ENCODE measurements at places on chromosomes 11 and 22.

GRCh38 chr11:5703741-5704536, 14.3 kb downstream of the TRIM22 start:
- DNase-seq, result no peak

- DNase-seq, result peak; percentile 80
These were observed 12.6 kb upstream of the UPB1 start for GRCh38 chr22:24482575-24482974.

GRCh38 chr22:28846994-28847393, 36.4 kb upstream of the ZNRF3 start:
- DNase-seq, result no peak

GRCh38 chr22:20437613-20438426, at the start of gene SCARF2:
SCARF2 (minus strand) TSS chr22:20437825; CDS start chr22:20437754, 71 bp downstream.
- DNase-seq, result no peak

DNA sequence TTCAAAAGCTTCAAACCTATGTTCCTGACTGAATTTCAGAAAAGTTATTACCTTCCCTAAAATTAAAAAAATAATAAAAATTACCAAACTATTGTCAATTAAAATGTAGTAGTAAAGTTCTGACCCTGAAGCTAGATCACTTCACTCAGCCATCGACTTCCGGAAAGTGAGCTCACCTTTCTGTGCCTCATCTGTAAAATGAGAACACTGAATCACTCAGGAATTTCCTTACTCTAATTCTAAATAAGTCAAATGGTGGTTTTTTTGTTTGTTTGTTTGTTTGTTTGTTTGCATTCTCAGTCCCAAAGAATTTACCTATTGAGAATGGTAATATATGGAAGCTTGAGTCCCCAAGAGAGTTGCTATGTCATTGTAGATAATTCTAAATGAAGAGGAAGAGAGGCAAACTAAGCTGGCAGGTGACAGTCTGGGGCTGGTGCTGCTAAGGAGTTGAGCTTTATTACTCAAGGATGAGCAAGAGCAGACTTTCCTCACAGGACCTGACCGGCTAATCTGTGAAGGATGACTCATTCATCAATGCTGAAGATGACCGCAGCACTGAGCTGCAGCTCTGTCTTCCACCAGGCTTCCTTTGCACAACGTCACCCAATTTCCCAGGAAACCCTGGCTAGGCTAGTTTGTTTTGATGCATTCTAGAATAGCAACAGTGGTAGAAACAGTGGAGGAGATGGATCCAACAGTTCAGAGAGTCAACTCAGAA, 248.8 kb downstream of the RAB38 start:
- DNase-seq, result no peak

GRCh38 chr22:30615543-30615954, 8.6 kb downstream of the TCN2 start:
- DNase-seq, result no peak

DNA sequence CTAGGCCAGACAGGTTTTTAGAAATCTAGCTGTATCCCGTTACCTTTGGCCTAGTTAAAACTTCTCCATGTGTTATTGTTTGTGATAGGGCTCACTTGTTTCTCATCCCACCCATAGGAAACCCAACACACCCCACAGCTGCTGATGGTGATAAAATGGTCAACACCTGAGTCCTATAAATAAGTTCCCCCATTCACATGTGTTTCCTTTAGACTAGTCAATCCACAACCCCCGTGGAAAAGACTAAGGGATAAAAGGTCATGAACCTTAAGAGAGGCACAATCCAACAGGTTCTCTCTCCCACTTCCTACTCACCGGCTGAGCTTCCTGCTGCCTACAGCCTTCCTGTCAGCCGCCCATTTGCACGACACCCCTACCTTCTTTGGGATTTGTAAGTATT, 768.4 kb downstream of the JRKL start:
- no peak for DNase-seq

DNA sequence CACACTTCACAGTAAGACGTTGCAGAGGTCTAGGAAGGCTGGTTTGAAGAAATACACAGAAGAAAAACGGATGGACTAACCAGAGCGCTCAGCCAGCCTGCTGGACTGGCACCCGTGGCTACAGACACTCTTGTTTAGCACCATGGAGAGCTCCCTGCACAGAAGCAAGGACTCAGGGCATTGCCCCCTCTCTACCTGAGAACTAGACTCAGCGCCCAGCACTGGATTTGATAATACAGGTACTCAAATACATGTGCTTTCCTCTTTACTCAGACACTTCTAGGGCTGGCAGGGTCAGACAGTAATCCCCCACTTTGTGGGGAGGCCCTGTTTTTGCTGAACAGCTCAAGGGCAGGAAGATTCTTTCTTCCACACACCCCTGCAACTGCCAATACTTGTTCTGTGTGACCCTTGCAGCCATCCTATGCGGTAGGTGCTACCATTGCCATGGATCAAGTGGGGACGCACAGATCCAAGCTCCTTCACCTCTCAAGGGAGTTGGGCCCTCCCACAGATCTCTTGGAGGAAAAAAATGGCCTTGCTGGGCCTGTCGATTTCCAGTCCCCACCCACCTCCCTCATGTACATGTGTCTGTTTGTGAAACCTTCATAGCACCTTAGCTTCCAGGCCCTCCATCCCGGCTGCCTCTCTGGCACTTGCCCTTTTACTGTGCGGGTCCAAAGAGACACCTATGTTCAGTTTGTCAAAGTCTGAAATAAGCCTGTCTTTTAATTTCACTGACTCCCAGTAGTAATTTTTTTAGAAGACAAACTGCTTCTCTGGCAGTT, 5.1 kb upstream of the P2RX6 start:
- DNase-seq, result no peak

DNA sequence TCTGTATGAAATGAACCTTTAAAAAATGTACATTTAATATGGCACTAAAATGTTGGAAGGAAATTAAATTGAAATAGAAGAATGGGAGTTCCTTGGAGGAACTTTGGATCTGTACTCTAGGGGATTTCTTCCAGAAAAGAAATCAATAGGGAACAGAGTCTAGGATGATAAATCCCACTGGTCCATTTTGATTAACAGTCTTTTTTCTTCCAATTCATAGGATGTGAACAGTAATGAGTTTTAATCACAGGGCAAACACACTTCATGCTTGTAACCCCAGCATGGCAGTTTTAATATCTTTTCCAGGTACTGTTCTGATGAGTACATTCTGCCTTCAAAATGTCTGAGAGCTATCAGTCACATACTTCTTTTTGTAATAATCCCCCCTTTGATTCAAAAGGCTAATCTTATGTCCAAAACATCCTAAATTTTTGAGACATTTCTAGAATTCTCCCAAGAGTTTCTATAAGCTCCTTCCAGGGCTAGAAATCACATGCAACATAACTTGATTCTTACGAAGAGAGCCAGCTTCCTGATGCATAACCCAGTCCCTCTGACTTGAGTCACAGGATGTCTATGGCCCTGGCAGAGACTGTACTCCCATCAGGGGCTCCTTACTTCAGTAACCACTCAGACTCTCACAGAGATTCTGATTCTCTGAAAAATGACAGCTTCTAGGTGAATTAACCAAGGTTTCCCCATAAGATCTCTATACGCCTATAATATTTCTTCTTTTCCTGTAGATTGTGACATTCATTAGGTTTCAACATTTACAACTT, 112.9 kb downstream of the SLC36A4 start:
- no peak for DNase-seq

GRCh38 chr22:33063611-33064010, 5.4 kb upstream of the SYN3 start:
- DNase-seq, result no peak

DNA sequence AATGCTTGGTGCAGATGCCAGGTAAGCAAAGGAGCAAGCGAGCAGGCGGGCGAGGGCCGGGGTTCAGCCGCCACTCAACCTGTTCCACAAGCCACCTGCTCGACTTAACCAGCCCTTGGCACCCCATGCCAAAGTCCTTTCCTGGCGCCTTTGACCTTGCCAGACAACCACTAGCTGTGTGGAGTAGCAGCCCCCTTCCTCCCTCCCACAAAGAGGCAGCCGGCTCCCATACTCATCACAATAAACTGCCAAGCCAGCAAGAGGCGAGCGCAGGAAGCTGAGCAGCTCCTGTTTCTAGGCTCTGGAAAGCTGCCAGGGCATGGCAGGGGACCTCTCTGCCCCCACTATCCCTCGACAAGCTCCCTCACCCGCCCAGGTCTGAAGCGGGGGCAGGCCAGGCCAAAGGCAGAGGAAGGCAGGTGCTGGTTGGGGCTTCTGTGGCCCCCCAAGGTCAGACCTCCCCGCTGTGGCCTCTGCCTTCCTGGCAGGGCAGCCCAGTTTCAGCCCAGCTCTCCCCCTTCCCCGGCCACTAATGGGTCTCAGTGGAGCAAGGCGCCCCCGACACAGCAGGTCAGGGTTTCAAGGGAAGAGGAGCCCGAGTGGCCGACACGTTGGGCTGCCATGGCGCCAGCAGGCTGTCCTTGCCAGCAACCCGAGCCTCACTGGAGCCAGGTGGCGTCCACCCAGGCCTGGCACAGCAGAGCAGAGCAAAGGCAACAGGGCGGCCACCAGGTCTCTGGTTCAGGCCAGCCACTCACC, 15.3 kb downstream of the MACROD1 start:
- DNase-seq, result no peak

- no peak for DNase-seq
These were observed at the start of gene SHISAL1 for GRCh38 chr22:44312766-44313165. SHISAL1 (minus strand) TSS chr22:44312951; CDS start chr22:44300945, 12,006 bp downstream.

DNA sequence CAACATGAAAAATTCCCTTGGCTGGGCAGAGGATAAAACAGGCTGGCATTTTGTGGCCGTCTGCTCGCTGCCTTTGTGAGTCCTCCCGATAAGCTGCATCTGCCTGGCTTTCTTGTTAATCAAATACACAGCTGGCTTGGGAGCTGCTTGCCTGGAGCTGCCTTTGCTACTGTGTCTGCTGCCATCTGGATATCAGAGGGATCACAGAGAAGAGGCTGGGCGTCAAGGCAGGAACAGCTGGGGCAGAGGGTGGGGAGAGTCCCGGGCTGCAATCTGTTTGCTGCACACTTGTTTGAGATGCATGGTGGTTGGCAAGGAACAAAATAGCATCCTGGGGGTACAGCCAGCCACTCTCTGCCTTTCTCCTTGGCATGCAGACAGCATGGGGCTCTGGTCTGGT, 36.0 kb downstream of the COMMD9 start:
- DNase-seq, result no peak

DNA sequence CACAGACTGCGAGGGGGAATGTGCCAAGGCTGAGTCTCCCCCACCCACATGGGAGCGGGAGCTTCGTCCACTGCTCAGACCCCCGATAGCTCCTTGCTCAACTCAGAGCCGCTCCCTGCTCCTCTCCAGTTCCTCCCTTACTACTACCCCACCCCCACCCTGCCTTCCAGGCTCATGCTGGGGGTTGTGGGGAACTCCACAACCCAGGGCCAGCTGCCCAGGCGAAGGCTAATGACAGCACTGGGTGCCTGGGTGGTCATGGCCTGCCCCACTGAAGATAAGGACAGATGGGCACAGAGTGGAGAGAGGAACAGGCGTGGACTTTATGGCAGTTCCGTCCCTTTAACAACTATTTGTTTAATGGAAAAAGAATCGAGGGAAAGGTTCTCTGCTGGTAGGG, 73.7 kb downstream of the PDE2A start:
- no peak for DNase-seq

DNA sequence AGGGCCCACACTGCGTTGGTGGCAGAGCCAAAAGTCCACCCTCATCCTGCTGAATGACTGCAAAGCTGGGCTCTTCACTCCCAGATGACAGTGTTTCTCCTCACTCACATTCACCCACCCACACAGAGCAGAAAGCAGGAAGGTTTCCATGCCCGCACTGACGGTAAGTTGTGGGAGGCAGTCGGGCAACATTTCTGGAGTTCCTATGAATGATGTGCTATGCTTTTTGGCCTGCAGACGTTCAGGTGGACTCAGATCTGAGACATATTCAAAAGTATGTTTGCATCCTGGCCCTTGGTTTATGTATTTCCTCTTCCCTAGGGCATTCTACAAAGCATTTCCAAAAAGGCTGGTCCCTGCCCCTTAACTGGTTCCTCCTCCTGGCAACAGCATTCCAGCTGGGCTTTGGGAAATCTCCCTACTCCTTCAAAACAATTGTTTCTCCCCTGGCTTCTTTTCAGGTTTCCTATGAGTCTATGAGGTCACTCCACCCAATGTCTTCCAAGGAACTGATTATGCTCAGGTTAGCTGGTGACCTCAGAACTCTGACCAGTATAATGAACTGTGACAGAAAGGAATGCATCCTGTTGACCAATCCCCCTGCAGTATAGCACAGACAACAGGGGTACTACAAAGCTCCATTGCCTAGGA, 36.4 kb downstream of the PACSIN2 start:
- no peak for DNase-seq

DNA sequence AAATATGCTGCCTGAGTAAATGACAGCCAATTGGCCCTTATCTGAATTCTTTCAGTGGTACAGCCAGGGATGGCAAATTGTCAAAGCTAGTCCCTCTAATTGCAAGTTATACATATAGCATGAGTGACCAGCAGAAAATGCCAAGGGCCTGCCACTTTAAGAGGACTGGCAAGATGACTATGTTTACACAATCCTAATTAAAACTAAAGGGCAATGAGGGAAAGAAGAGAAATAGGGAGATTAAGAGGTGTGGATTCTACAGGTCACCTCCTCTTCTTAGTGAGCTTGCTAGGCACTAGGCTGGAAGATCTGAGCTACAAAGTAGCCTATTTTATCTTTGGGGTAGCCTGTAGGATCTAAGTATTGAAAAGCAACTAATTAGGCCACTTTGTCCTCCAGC, 13.5 kb downstream of the NUMA1 start:
- DNase-seq, result no peak

GRCh38 chr11:118628432-118628831, 21.0 kb downstream of the PHLDB1 start:
- DNase-seq, result no peak

DNA sequence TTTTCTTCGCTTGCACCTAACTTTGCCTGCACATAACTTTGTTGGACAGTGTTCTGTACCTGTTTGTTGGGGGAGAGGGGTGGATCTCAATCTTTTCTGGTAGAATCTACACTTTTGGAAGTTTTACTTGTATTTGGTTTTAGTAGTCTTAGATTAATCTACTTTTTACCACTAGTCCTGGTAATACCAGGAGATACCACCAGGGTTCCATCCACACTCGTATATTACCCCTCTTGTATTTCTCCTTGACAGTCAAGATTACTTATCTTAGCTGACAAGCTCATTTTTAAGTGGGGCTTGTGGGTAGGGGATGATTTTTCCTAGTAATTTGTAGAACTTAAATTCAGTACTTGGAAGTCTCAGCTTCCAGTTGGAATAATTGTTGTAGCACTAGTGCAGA, 37.3 kb upstream of the TECTA start:
- DNase-seq, result no peak

DNA sequence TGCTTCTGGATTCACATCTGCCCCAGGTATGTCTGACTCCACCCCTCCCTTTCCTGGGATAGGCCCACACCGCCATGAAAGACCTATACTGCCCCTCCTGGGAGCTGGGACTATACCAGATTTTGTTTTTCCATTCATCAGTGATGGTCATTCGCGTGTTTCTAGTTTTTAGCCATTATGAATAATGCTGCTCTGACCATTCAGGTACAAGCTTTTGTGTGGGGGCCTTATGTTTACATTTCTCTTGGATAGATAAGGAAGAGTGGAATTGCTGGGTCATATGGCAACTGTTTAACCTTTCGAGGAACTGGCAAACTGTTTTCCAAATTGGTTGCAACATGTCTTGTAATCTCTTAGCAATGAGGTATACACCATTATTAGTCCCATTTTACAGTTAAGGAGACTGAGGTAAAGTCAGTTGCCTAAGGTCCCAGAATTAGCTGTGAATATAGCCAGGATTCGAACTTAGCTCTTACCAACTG, 1.2 kb upstream of the TBC1D10A start:
- no peak for DNase-seq

- DNase-seq, result no peak
These were observed 19.4 kb upstream of the P2RY2 start for GRCh38 chr11:73198677-73199076.

GRCh38 chr11:114964676-114965214, 286.4 kb downstream of the NXPE2 start:
- DNase-seq, result no peak

GRCh38 chr11:35065566-35065965, 73.4 kb upstream of the CD44 start:
- DNase-seq, result no peak
